ENCODE measurements at places on chromosomes 2 and 18.

- no peak for DNase-seq
Measured at GRCh38 chr18:5746844-5747243, 148.5 kb downstream of the TMEM200C start.

DNA sequence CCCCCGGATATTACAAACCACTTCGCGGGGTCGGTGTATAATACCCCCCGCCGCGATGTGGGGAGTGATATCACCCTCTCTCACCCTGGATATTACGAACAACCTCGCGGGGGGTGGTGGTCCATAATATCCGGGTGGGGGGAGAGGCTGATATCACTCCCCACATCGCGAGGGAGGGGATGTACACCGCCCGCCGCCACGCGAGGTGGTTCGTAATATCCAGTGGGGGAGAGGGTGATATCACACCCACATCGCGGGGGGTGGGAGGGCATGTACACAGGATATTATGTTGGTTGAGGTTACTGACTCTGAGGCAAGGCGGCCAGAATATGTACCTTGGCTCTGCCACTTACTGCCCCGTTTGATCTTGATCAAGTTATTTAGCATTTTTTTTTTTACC, 14.8 kb upstream of the CWC22 start:
- DNase-seq = no peak

DNA sequence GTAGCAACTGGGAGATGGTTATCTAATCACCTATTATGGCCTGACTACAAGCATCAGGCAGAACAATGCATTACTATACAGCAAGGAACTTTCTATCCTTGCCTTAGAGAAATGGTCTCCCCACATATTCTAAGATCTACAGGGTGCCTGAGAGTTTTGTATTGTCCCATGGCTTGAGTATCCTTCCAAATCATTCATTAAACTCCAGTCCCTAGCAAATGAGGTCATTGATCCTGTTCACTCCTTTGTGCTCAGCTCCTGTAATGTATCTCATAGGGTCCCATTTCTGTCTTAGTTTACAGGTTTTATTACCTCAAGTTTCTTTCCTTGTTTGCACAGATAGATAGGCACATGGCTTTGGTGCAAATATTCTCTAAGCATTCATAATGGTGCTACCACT, 9.0 kb downstream of the HNMT start:
- DNase-seq = no peak

- DNase-seq = no peak
Measured at GRCh38 chr2:173150087-173150486, 74.4 kb downstream of the MAP3K20 start.

DNA sequence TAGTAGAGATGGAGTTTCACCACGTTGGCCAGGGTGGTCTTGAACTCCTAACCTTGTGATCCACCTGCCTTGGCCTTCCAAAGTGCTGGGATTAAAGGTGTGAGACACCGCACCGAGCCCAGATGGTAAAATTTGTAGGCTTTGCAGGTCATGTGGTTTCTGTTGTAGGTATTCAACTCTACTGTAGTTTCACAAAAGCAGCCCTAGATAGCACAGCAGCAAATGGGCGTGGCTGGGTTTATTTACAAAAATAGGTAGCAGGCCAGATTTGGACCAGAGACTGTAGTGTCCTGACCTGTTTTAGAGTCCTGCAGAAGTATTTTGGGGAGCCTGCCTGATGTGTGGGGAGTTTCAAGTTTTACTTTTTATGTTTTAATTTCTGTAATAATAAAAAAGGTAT, 84.1 kb upstream of the RASGRP3 start:
- no peak for DNase-seq

GRCh38 chr2:160042054-160042453, 20.4 kb downstream of the PLA2R1 start:
- no peak for DNase-seq

DNA sequence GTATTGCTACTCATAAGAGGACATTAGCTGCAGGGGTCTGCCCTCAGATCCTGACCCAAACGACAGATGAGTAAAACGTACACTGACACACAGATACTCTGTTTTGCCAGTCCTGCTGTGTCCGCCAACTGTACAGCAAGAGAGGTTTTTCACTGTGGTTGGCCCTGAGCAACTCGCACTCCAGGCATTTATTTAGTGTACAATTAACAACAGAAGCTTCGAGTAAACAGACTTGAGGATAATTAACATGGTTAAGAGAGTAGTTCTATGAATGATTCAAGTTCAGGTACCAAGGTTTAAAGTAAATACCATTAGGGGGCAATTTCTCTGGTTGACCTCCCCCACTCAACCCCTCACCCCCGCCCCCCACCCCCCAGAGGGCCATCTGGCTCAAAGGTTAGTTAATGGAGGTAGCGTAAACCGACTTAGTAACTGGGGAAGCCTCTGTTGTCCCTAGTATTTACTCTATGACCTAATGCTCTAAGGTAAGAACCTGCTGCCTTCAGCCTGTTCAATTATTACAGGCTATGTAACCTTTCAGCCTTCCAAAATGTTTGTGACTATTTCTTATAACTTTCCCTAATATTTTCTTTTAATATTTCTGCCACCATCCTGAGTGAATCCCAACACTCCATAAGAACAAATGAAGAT, 103.9 kb upstream of the XIRP2 start:
- no peak for DNase-seq

DNA sequence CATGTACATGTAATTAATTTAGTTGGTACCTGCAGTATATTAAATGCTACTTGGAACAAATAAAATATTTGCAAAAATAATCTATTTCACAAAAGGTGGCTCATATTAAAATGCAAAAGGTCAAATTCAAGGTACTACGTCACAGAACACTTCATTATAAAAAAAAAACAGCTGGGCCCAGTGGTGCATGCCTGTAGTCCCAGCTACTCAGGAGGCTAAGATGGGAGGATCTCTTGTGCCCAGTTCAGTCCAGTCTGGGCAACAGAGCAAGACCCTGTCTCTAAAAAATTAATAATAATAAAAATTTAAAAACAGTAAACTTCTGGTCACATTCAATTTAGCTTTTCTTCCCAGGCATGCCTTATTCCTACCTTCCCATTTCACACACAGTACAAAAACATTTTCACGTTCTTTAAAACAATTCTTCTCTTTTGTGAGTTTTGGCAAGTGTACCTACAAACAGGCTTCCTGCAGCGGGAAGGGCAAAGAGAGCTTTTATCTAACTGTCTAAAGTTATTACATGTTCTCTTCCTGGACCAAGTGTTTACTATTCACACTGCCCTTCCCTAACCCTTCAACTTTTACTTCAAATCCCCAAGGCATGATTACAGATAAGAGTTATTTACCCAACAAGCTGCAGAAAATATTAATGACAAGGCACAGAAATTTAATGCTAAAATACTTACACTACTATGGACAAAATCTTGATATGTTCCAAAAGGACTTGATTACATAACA, 10.7 kb downstream of the BAZ2B start:
- DNase-seq = no peak

GRCh38 chr18:34723143-34723542, 13.0 kb downstream of the DTNA start:
- DNase-seq = no peak

GRCh38 chr2:108594132-108594981, 60.1 kb downstream of the LIMS1 start:
- DNase-seq = no peak

DNA sequence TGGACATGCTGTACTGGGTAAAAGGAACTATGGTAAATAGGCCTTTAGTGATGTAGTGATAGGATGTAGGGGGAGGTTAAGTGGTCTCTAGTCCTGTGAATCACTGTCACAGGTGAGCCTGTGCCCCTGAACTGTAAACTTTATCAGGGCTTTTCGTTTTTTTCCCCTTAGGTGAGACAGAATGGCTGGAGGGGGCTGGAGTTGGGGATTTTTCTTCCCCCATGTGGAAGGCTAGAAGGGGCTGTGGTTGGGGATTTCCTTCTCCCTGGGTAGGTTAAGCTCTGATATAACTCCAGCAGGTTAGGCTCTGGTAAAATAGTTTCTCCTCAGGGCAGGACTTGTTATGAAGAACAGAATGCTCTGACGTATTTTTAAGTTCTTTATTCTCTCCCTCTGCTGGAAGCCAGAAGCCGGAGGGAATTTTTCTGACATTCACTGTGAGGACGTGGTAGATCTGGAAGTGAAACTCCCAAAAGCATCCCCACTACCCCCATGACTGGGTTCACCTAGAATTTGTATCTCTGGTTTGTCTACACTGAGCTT, 28.5 kb downstream of the PIKFYVE start:
- DNase-seq = no peak
